Neuronal stem cell (in vitro differentiated cells): ENCODE measurements at places on chromosomes 12 and 14.

GRCh38 chr14:106657460-106657859, 1131.1 kb downstream of the TMEM121 start:
- no peak for DNase-seq
- H3K4me3 ChIP-seq, result no peak overlapping the region
- no peaks in the 10 kb centered on the region for H3K27me3 ChIP-seq
- no peak overlapping the region for H3K27ac ChIP-seq
- no peaks in the 10 kb centered on the region for H3K36me3 ChIP-seq

- H3K4me3 ChIP-seq, result no peak overlapping the region
- no peaks in the 10 kb centered on the region for H3K4me1 ChIP-seq
- no peaks in the 10 kb centered on the region for H3K27me3 ChIP-seq
- DNase-seq, result no peak
- H3K27ac ChIP-seq, result no peak overlapping the region
- no peaks in the 10 kb centered on the region for H3K36me3 ChIP-seq
Observed at GRCh38 chr14:38731962-38732361, 371.1 kb downstream of the SEC23A start.

DNA sequence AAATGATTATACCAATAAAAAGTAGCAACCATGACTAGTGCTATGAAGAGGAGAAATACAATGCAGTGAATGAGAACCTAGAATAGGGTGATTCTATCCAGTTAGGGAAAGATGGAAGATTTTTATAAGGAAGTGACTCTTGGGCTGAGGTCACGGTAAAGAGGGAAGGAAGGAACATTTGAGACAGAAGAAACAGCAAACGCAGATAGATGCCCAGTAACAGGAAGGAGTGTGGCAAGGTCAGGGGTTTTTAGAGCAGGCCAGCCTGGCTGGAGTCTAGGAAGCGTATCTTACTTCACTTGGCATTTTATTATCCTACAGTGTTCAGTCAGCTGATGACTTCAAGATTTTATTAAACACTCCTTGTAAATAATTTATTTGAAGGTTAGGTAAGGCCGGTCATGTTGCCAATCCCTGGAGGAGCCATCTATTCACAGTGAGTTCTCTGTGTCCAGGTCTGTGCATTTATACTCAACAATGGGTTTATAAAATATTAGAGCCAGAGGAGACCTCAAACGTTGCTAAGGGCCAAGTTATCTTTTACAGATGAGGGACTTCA, 170.6 kb downstream of the PRKCH start:
- no peaks in the 10 kb centered on the region for H3K36me3 ChIP-seq
- H3K27me3 ChIP-seq, result no peaks in the 10 kb centered on the region
- peaks cover 7% of the 10 kb centered on the region for H3K4me1 ChIP-seq
- no peak for DNase-seq
- no peak overlapping the region for H3K4me3 ChIP-seq

DNA sequence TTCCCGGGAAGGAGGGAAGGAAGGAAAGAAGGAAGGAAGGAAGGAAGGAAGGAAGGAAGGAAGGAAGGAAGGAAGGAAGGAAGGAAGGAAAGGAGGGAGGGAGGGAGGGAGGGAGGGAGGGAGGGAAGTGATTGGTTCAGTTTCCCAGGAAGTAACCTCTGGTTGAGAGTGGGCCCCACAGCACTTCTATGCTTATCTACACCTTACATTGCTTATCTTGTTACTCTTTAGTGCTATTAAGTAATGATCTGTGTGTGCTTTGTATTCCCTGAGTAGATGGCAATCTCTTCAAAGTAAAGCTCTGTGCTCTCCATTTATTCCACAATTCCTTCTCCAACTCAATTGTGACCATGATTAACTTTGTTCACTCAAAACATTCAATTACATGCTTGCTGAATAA, 74.6 kb downstream of the SLC38A4 start:
- H3K4me3 ChIP-seq, result no peak overlapping the region
- no peaks in the 10 kb centered on the region for H3K27me3 ChIP-seq
- no peaks in the 10 kb centered on the region for H3K4me1 ChIP-seq
- no peak for DNase-seq
- H3K36me3 ChIP-seq, result no peaks in the 10 kb centered on the region

- peaks cover 2% of the 10 kb centered on the region for H3K4me1 ChIP-seq
- H3K27ac ChIP-seq, result no peak overlapping the region
- no peak overlapping the region for H3K4me3 ChIP-seq
Observed at GRCh38 chr12:20443792-20444191, 75.5 kb downstream of the PDE3A start.
